ACHN (cell line): ENCODE measurements at places on chromosomes 1 and 21.

- DNase-seq, result no peak
Observed at GRCh38 chr1:169586067-169586394, 250 bp downstream of the F5 start.

GRCh38 chr1:156394082-156394481, 25.1 kb downstream of the RHBG start:
- DNase-seq, result no peak

DNA sequence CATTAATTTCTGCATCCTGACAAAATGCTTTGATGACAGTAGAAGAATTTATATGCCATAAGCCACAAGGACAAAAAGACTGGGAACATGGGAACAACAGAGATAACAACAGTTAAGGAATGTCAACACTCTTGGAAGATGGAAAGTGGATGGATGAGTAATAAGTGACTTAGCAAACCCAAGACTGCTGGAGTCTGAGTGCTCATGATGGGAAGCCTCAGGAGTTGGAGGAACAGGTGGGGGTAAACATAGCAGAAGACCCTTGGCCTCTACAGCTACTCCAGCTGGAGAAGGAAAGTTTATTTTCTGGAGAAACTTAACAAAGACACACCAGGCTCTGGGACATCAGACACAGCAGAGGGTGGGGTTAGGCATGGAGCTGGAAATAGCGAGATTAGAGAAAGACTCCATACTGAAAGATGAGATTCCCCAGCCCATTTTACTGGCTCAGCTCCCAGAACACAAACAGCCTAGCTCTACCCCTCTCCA, 13.6 kb downstream of the G0S2 start:
- DNase-seq, result no peak

GRCh38 chr1:156126630-156127534, 12.4 kb downstream of the LMNA start:
- peak; percentile 93 for DNase-seq

- DNase-seq, result peak; percentile 26
Observed at GRCh38 chr1:62688687-62689085, 500 bp upstream of the DOCK7 start.

GRCh38 chr21:34706337-34706736, 37.5 kb downstream of the CLIC6 start:
- no peak for DNase-seq

DNA sequence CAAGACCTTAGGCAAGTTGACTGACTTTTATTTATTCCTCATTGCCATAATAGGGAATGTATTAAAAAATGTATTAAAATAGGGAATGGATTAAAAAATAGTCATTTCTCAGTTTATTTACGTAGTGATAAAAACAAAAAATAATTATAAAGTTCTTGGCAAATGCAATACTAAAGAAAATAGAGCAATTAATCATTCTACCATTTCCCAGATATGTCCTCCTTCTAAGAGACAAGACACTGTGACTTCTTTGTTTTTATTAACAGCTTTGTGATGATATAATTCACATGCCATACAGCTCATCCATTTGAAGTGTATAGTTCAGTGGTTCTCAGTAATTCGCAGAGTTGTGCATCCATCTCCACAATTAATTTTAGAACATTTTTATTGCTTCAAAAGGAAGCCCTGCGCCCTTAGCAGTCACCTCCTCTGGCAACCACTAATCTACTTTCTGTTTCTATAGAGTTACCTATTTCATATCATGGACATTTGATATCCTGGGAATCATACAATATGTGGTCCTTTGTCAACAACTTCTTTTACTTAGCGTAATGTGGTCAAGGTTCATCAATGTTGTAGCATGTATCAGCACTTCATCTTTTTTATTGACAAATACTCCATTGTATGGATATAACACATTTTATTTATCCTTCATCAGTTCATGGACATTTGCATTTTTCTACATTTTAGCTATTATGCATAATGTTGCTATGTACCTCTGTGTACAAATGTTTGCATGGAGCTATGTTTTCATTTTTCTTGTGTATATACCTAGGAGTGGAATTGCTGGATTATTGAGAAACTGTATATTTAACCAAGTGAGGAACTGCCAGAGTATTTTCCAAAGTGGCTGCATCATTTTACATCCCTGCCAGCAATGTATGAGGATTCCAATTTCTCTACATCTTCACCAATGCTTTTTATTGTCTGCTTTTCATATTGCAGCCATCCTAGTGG, 5.6 kb downstream of the TBX19 start:
- DNase-seq, result no peak

- no peak for DNase-seq
Observed at GRCh38 chr1:214331180-214331579, 50.2 kb downstream of the SMYD2 start.
